ENCODE measurements at places on chromosomes 2 and 18.

DNA sequence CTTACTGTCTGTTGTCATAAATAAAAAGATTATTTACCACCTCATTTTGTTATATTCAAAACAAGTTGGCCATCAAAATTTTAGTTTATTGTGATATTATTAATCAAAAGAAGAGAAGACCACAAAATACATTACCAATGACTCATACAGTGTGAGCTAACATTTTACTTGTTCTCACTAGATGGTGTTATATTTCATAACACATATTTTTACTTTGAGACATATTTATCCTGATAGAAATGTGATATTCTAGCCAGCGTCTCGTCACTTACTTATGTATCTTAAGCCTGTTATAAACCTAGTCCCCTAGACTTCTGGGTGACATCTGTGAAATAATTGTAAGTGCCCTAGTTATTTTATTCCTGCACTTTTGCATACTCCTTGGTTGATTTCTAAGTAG lies 263.2 kb downstream of the CDH7 start:
- DNase-seq, result no peak

DNA sequence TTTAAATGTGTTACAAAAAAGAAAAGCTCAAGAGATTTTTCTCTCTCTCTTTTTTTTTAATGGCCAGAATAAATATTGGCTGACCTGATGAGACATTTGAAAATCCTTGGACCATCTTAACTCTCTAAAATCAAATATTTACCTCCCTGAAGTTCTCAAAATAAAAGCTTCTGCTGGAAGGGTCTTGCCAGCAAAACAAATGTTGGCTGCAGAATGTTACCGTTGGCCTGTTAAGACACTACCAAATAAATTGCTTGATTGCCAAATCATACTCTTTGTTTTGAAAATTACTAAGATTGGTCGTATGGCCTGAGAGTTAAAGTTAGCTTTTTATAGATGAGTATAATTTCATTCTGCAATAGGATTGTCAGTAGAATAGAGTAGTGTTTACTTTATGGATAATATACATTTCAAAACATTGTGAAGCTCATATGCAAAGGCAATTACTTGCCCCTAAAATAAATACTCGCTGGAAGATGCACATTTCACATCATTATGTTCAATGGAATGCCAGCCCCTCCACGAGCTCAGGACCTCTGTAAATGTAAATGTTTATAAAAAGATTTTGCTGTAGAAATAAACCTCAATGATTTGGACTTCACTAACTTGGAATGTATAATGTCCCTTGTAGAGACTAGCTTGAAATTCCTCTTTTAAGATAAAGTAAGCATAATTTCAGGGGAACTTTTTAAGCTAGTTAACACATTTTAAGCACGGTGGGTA lies 193.4 kb downstream of the SOX11 start:
- DNase-seq, result no peak

- DNase-seq, result no peak
Measured at GRCh38 chr2:44949329-44950151, 8.0 kb downstream of the SIX3 start.

DNA sequence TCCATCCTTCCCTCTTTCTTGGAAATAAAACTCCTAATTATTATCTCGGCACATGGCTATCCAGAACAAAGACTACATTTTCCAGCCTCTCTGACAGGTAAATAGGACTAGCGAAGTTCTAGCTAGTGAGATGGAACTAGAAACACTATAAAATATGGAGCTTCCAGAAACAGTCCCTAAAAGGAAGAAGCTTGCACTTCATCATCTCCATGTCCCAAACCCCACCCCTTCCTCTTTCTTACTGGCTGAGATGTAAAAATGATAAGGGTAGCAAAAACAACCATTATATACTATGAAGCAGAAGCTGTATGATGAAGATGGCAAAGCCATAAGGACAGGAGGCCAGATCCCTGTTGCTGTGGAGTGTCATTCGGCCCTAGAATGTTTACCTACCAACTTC lies 11.7 kb upstream of the ACTR2 start:
- DNase-seq, result no peak

DNA sequence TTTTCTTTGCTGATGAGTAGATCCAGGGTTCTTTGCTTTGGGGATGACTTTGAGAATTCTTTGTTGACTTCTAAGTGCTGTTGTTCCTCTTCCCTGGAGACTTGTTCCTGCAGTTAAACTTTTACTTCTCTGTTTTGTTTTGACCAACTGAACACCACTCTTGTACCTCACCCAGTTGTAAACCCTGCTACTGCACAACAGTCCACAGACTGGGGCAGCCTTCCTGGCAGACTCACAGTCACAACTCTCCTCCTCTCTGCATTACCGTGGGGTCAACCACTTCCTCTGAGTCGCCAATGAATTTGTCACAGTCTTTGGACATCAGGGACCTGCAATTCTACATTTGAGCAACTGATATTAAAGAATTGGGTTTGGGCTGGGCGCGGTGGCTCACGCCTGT lies 3.8 kb upstream of the SLC8A1 start:
- DNase-seq, result no peak

GRCh38 chr2:69720404-69720803 lies 21.5 kb upstream of the ANXA4 start:
- DNase-seq, result no peak

DNA sequence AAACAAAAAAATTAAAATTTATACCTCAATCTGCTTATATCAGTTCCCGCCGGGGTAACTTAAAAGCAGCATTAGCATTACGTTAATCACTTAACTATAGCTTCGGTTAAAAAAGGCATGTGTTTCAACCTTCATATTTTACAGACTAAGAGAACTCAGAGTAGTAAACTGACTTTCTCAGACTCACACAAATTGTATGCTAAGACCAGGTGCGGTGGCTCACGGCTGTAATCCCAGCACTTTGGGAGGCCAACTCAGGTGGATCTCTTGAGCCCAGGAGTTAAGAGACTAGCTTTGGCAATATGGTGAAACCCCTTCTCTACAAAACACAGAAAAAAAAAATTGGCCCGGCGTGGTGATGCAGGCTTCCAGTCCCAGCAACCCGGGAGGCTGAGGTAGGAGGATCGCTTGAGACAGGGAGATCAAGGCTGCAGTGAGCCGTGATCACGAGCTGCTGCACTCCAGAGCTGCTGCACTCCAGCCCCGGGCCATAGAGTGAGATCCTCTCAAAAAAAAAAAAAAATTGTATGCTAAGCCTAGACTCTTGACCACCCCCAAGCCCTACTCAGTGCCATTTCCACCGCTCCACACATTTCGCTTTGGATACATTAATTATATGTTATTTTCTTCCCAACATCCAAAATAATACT lies 2.4 kb downstream of the HNRNPLL start:
- no peak for DNase-seq

DNA sequence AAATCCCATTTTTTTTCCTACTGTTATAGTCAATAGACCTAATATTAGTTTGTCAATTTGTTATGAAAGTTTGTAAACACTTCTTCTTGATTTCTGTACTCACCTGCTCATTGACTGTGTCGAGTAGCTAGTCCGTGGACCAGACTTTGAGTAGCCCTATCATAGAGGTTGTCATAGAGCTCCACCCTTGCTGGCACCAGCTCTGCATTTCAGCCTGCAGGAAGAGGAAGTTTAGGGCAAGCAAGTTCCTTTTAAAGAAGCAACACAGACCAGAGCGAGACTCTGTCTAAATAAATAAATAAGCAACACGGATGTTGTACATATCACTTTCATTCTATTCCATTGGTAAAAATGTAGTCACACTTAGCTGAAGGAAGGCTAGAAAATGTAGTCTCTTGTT lies 74.0 kb downstream of the MCFD2 start:
- no peak for DNase-seq

- DNase-seq, result no peak
Measured at GRCh38 chr2:113976277-113976928, 86.5 kb downstream of the ACTR3 start.

- no peak for DNase-seq
Measured at GRCh38 chr18:41069167-41069566, 885.9 kb upstream of the PIK3C3 start.

- no peak for DNase-seq
Measured at GRCh38 chr2:62152000-62152399, 43.9 kb upstream of the B3GNT2 start.

- DNase-seq, result no peak
Measured at GRCh38 chr2:219120082-219120481, 40.5 kb downstream of the NHEJ1 start.

All from esophagus squamous epithelium (tissue), 5 donors.